ENCODE measurements at places on chromosomes 5 and 9.

DNA sequence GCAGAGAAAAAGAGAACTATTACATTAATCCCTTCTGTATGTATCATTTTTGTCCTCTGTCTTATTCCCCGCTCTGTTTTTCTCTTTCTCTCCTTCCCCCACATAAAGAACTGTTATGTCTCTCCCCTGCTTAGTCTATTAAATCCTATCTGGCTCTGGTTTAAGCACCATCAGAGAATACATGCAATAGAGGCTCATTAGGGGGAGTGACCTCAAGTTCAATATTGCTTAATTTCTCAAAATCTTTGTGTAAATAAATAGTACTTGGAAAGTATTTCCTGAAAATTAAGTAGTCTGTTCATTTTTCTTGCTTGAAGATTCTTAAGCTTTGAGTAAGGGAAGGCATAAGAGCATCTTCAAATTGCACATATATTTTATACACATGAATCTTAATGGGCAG lies 41.2 kb upstream of the FAM174A start:
- DNase-seq = no peak

DNA sequence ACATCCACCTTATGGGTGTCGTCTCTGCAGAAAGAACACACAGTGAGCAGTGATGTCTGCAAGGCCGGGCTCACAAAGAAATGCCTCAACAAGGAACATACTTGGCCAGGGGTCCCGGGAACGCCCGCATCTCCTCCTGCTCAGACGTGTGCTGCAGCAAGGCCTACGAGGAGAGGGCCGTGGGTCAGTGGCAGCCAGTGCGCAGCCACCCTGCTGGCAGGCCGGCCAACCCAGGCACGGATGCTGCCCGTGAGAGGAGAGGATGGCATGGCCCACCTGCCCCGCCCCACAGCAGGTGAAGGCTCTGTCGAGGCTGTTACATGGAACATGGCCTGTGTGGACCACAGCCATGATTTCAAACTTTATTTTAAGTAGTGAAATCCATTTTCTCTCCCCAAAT lies 19.3 kb downstream of the SEC16A start:
- no peak for DNase-seq

DNA sequence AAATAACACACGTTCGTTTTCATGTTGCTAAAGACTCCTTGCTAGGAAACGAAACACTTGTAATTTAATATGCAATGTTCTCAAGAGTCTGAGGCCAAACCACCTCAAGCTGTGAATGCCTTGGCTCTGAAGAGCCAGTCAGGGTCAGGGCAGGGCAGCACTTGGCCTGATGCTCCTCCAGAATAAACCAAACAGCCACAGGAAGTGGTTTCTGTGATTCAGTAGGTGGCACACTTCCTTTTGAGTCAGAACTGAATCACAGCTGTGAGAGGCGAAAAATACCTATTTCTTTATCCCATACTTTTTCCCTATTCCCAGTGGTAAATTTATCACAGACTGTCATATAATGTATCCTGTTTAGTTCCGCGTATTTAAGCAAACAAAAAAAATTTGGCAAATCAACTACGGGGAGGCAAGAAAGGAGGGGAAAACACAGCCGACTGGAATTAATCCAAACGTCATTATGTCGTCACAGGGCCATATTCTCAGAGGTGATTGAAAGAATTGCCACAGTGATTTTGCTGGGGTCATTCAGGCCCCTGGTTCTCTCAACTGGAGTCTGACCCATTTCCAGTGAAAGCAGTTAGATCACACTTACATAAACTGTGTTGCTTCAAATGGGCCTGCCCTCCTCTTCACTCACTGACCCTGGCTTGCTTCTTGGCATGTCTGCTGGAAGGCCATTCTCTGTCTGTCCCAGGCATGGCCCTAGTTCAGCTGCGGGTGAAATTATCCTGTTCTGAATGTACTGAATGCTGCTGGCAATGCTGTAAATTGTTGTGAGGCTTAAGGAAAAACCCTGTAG lies 71.2 kb downstream of the ARRDC3 start:
- peak; percentile 58 for DNase-seq

DNA sequence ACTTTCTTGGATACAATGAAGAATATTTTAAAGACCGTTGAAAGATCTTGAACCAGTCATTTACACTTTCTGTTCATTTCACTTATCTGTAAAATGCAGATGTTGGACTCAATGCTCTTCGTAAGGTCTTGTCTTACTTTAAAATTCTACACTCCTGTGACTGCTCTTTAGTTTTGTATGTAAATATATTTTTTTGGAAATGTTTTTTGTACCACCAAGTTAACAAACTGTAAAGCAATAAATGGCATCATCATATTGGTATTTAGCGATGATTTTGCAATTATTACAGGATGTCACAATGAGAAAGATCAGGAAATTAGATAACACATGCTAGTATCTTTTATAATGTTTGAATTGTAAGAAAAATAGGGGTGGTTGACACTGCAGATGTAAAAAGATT lies 80.8 kb upstream of the GNAQ start:
- no peak for DNase-seq

DNA sequence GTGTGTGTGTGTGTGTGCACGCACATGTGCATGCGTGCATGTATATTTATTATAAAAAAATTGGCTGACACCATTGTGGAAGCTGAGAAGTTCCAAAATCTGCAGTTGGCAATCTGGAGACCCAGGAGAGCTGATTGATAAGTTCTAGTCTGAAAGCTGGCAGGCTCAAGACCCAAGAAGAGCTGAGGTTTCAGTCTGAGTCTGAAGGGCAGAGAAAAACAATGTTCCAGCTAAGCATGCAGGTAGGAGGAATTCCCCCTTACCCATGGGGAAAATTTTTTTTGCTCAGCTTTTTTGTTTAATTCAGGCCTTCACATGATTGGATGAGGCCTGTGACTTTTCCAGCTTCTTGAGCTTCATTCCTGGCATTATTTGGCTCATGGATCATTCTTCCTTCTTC lies 31.2 kb upstream of the ACTBL2 start:
- no peak for DNase-seq

- no peak for DNase-seq
Measured at GRCh38 chr5:18032744-18033143, 398.5 kb downstream of the TAF11L14 start.

- no peak for DNase-seq
Measured at GRCh38 chr9:115138151-115138550, 20.2 kb upstream of the TNC start.

GRCh38 chr5:137203011-137203632 lies 296.0 kb downstream of the SPOCK1 start:
- DNase-seq = no peak

DNA sequence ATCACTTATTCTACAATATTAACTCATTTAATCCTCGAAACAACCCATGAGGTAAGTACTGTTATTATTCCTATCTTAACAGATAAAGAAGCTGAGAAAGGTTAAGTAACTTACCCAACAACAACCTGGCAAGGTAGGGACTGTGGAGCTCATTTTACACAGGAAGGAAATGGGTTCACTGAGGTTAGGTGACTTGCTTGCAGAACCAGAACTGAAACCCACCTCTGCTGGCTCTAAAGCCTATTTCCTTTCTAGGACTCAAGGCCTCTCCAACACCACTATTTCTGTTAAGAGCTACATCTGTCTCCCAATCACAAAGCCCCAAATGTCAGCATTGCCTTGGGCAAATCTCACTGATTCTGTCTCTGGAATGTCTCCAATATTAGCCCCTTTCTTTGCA lies 38.9 kb upstream of the IFNK start:
- no peak for DNase-seq

DNA sequence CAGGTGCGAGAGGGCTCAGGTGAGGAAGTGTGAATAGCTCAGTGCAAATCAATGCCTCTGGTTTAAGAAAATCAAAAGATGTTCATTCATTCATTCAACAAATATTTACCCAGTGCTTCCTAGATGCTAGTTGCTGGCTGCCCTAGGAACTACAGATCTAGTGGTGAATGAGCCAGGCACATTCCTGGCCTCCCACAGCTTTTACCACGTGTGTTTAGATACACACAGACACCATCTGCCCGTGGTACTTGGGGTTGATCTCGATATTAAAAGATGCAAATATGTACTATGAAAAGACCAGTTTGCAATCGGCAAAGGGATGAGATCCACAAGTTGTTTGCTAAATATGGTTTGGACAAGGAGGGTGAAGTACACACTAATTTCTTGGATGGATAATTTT lies 78.2 kb downstream of the GTF3C4 start:
- DNase-seq = no peak

DNA sequence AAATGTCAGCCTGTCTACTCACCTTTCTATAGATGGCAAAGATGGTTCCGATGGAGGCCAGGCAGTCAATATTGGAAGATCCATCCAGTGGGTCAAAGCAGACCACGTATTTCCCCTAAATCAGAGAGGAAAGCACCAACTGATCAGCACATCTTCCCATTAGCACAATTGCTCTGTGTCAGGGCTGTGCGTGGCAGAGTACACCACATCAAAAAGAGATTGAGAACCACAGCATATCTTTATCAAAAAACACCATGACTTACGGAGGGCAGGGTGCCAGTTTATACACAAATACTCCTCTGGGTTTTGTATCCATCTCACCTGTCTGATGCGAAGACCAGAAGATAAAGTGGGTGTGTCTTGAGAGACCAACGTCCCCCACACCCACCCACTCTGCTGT lies 9.1 kb downstream of the FBP2 start:
- DNase-seq = no peak

DNA sequence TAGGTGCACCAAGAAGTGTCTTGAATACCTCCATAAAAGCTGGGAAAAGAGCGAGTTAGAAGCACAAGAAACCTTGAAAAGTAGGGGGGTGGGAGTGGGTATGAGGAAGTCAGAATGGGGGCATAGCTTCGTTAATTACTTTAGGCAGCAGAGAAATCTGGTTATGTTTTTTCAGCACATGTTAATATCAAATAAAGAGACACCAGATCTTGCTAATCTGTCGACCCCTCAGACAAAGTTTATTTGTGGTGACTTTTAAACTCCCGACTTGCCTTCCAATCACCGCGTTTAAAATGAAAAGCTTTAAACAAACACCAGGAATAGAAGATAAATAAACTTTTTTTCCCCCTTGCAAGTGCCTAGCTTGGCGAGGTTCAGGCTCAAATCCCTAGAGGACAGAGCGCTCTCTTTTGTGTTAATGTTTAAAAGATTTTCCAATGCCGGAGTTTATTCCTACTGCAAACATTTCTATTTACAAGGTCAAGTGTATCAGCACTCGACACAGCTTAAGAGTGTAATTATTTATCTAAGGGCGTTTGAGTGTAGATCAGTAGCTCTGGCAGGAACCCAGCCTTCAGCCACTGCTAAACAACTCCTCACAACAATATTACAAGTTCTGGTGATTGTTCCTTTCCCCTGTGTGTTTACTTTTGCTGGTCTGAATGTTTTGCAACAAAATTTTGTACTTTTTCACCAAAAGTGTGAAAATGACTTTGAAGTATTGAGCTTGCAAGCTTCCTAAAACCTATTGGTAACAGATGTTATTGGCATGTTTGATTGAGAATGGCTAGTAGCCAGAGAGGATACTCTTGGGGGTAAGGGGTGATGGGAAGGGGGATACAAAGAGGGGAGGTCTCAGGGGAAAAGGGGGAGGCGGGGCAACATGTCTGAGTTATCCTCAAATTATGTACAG lies 3.8 kb downstream of the GAS1 start:
- DNase-seq = no peak

- no peak for DNase-seq
Measured at GRCh38 chr5:24188216-24188925, 456.4 kb downstream of the CDH10 start.

GRCh38 chr5:171913987-171914273 lies 92.5 kb downstream of the FBXW11 start:
- DNase-seq = no peak

- DNase-seq = no peak
Measured at GRCh38 chr5:37836592-37837413, 3.0 kb downstream of the GDNF start.

GRCh38 chr5:146428658-146429057 lies 18.5 kb upstream of the TCERG1 start:
- DNase-seq = no peak

All from T-cell (primary cell).